Neural cell (in vitro differentiated cells): ENCODE measurements at places on chromosomes 2 and 18. TPM values are rescaled to one million over a fixed set of nuclear protein-coding genes. Genes with fewer than 3 reads are reported as not detected.

Gene DSG4
- not detected in 2 replicates for polyA plus RNA-seq

Gene C2orf66
- polyA plus RNA-seq = 1.4 and 2.4 TPM in 2 replicates

Gene MC2R
- polyA plus RNA-seq = not detected in 2 replicates

Gene DCDC2C
- polyA plus RNA-seq = not detected in 2 replicates

Gene UGT1A4
- polyA plus RNA-seq = not detected in 2 replicates

Gene CDK5R2
- 2.0 and 3.1 TPM in 2 replicates for polyA plus RNA-seq
